ENCODE measurements at places on chromosomes 5 and 9.

GRCh38 chr5:151077419-151077818 lies 3.4 kb downstream of the TNIP1 start:
- DNase-seq, result no peak

GRCh38 chr5:80141147-80141671 lies 106.1 kb downstream of the THBS4 start:
- no peak for DNase-seq

GRCh38 chr5:74382987-74383593 lies 257.4 kb downstream of the ENC1 start:
- DNase-seq, result no peak

DNA sequence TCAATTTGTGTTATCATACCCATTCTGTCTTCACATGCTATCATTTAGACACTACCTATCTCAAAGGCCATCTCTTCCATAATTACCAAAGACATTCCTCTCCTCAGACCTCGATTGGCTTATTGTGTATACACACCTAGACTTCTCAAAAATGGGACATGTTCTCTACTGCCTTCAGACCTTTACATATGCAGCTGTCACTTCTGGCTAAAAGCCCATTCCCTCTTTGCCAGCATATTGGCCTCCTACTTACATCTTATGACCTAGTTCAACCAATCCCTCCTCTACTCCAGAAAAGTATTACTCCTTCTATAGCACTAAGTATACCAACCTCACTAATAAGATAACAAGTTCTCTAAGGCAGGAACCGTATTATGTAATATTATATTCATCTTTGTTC lies 84.4 kb downstream of the RAPGEF6 start:
- no peak for DNase-seq

DNA sequence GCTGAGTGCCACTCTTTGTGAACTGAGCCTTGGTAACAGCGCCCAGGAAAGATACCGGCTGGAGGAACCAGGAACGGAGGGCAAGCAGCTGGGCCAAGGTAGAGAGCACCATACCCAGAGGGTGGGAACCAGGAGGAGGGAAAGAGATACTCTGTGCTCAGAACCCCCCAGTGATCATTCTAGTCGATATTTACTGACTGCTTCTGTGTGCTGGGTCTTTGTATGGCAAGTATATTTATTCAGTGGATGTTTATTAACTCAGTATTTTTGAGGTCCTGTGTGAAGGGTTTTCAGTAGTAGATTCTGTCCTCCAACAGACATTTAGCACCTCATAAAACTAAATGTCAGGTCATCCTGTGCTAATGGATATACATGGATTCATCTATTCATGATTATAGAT lies 62.3 kb upstream of the RARS1 start:
- no peak for DNase-seq

GRCh38 chr5:124631874-124632550 lies 114.4 kb downstream of the ZNF608 start:
- DNase-seq, result no peak

GRCh38 chr5:107437154-107437553 lies 233.6 kb downstream of the EFNA5 start:
- DNase-seq, result no peak

DNA sequence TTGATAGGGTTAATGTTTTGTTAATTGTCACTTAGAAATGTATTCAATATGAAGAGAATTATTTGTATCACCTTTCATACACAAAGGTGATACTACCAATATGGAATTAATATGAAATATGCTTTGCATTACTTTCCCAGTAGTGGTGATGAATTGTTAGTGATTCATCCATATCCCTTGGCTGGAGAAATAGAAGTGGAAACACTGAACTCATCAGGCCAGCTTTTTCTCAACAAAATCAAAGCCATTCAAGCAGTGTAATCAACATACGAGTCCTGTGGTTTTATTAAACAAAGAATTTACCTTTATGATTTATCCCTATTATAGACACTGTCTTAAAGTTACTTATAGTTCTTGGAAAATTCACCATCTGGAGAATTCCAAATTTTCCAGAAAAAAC lies 264.0 kb upstream of the MEF2C start:
- DNase-seq, result no peak

- no peak for DNase-seq
These were observed 237.2 kb upstream of the TRIM32 start for GRCh38 chr9:116449949-116450348.

- no peak for DNase-seq
These were observed 4.2 kb upstream of the FGF18 start for GRCh38 chr5:171415115-171415730.

DNA sequence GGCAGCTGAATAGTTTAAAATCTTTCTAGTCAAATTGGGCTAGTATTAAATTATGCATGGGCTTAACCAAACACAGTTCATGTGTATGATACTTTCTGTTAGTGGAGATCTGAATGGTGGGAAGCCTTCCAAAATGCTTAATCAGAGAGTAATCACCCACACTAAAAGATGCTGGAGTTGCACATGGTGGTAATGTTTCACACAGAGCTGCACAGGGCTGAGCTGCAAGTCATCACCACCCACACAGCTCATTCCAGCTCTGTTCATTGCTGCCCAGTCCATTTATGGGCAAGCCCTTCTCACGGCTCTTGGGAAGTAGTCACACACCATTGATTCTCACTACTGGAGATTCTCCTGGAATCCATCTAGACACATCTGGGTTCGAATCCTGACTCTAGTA lies 351.5 kb upstream of the KCNN2 start:
- no peak for DNase-seq

DNA sequence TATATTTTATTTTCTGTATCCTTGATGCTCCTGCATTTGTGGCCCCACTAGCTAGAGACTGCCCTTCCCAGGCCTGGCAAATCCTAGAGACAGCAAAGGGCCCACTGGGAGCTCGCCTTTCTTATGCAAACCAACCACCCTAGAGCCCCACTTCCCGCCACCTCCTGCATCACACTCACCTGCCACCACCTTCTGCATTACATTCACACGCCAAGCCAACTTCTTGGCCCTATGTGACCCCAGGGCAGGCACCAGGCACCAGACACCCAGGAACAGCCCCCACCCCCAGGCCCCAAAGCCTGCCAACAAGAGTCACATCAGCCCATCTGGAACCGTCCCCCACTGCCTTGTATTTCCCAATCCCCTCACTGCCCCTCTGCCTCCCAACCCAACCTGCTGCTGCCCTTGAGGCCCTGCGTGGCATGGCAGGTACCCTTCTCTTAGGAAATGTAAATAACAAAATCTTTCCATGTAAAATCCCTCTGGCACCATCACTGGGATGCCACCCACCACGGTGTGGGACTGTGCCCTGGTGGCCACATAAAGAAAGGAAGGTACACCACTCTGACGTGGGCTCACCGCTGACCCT lies 22.0 kb downstream of the ROR2 start:
- DNase-seq, result no peak

GRCh38 chr5:146193285-146193684 lies 10.1 kb upstream of the RBM27 start:
- DNase-seq, result no peak

- DNase-seq, result peak; percentile 39
These were observed 8.0 kb downstream of the NTNG2 start for GRCh38 chr9:132169672-132170392.

- DNase-seq, result no peak
These were observed 36.3 kb upstream of the BASP1 start for GRCh38 chr5:17180864-17181723.

DNA sequence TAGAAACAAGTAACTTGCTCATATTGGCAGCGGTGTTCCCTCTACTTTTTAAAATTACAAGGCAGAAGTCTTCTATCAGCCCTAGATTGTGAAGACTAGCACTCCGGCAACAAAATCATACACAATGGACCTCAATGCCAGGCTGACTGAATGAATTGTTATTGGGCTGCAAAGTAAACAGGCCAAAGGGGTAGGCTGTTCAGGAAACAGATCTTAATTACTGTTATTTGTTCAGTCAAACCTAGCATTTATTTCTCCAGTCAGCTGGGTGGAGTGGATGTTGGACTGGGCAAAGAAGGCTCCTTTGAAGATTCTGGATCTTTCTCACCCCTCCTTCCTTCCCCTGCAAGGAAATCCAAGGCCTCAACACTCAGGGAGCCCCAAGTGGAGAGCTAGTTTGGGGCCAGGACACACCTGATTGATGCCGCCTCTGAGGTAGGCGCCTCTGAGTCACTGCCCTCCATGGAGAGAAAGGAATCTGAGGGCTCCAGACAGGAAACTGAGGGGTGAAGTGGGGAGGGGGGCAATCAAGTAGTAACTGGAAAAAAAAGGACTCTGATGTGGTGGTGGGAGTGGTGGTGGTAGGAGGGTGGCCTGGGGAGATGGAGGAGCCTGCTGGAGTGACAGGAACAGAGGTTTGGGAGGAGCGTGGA lies 35.5 kb downstream of the SERINC5 start:
- DNase-seq, result no peak

DNA sequence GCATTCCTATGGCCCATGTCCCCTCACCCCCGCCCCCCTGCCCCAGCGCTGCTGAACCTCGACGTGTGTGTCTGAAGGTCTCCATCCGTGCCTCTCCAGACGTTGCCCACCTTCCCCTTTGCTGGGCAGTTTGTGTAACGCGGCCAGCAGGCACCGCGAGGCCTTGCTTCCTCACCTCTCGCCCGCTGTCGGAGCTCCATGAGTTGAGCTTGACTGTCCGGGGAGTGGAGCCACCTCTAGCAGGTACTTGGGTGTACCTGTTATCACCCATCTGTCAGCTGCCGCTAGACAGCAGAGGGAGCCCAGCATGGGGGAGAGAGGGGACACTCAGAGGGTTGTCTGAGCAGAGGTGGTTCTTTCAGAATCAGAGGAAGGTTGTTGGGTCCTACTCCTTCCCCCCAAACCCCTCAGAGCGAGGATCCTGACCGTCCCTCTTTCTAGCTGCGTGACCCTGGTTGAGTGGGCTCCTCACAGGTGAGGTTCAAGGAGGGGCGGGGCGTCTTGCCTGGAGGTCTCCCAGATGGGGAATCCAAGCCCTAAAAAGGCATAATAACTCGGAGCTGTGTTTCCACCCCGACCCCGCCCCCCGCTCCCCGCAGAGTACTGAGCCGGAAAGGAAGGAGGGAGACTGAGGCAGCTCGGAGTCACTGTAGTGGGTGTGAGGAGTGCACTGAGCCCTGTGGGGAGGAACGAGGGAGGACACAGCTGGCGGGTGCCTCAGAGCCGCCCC lies 184.7 kb downstream of the C9orf50 start:
- no peak for DNase-seq

DNA sequence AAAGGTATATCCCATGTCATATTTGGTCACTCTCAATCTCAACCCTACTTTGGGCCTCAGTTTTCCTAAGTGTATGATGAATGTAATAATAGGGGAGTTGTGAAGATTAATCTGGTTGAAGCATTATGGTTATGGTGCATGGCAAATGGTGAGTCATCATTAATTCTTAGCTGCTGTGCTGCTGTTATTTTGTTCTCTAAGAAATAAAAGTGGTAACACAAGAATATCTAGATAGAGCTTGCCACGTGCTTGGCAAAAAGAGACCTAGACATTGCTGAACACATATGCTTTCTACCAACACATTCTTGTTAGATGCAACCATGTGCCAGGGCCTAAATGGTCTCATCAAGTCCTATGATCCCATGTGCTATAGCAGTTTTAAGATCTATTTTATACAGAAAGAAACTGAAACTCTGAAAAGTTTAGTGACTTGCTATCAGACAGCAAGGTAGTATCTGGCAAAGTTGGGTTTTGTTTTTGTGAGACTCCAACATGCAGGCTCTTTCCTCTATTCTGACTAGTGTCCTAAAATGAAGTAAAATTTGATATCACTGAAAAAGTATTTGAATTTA lies 699.9 kb upstream of the MEF2C start:
- no peak for DNase-seq

DNA sequence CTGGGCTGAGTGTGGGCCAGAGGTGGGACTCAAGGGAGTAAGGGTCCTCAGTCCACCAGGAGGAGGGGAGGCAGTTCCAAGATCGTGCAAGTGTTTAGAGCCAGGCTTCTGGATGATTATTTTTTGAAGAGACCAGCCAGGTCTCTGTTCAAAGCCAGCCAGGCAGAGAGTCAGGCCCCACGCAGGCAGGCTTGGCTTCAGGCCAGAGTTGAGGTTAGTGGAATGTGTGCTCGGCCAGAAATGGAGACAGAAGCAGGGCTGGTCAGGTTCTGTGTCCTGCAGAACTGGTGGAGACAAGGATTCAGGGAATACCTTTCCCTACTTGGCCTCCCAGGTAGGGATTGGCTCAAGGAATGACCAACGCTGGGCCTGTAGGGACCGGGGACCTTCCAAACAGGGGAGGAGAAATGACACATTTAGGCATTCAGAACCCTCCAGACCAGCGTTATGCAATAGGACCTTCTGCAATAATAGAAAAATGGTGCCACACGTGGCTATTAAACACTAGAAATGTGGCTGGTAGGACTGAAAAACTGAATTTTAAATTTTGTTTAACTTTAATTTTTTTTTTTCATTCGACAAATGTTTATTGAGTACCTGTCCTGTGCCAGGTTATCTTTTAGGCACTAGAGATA lies 106.2 kb downstream of the CMYA5 start:
- DNase-seq, result no peak

DNA sequence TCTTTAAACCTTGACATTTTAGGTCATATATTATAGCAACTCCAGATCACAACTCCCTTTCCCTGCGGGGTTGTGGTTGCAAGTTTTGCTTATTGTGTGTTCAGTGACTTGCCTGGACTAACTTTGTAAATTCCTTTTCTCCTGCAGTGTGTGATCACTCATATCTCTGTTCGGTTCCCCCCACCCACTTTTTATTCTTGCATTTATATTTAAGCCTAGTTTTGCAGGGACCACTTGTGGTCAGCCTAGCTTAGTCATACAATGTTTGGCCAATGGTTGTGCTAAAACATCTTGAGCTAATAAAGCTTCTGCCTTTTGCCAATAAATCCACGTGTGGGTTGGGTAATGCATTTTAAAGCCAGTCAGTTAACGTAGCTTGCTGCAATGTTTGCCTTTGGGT lies 146.5 kb upstream of the IRX4 start:
- no peak for DNase-seq

DNA sequence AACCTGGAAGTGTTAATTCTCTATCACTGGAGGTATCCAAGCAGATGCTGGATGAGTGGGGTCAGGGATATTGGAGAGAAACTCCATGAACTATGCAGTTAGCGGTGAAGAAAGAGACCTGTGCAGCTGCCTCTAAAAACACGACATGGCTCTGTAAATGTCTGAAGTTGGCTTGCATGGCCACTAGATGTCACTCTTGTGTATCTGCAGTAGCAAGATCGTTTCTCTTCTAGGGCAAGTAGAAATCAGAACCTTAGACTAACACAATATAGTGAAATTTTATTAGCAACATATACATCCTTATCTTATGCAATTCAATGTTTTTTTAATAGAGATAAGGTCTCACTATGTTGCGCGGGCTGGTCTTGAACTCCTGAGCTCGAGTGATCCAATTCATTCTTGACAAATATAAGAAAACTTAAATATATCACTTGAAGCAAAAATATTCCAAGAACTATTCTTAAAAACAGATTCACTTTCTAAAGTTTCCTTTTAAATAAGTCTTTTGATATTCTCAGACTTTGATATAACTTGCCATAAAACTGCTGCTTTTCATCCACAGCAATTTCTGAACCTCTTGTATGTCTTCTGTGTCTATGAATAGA lies 2.9 kb downstream of the OR2S2 start:
- DNase-seq, result peak; percentile 33
